ENCODE measurements at places on chromosomes 1 and 21. TPM values are rescaled to one million over a fixed set of nuclear protein-coding genes. Genes with fewer than 3 reads are reported as not detected.

Gene PPM1J
- total RNA-seq: 0.59 TPM

Gene SPATA17
- total RNA-seq: 0.59 TPM

Gene SLC45A1
- total RNA-seq: 0.49 TPM

Gene SPRR2G
- 13.6 TPM for total RNA-seq

Gene S100A11
- total RNA-seq: 79.9 TPM

Gene HSF2BP
- 0.89 TPM for total RNA-seq

Gene WDR64
- not detected for total RNA-seq

Gene NFASC
- total RNA-seq: 1.4 TPM

Gene CFAP126
- total RNA-seq: not detected

Gene C1orf94
- 0.10 TPM for total RNA-seq

Gene PIK3C2B
- total RNA-seq: 29.6 TPM

Gene NR5A2
- total RNA-seq: 5.9 TPM

Gene CCDC185
- not detected for total RNA-seq

Gene RGS4
- total RNA-seq: 1.4 TPM

Gene CFAP141
- total RNA-seq: not detected

Gene C1orf74
- 5.9 TPM for total RNA-seq

Gene IRF6
- total RNA-seq: 77.9 TPM

Gene FMOD
- 31.9 TPM for total RNA-seq

Gene KCNE2
- total RNA-seq: 0.69 TPM

Gene USF1
- total RNA-seq: 48.7 TPM

Gene COL16A1
- total RNA-seq: 257 TPM

Gene PCNT
- 27.8 TPM for total RNA-seq

Gene GFI1
- total RNA-seq: 1.9 TPM

Gene JAM2
- 29.0 TPM for total RNA-seq

Gene PPIAL4G
- under 0.01 TPM for total RNA-seq
